ENCODE measurements at places on chromosomes 4 and X.

GRCh38 chr4:82957045-82957444 lies 53.6 kb downstream of the LIN54 start:
- no peak for DNase-seq

DNA sequence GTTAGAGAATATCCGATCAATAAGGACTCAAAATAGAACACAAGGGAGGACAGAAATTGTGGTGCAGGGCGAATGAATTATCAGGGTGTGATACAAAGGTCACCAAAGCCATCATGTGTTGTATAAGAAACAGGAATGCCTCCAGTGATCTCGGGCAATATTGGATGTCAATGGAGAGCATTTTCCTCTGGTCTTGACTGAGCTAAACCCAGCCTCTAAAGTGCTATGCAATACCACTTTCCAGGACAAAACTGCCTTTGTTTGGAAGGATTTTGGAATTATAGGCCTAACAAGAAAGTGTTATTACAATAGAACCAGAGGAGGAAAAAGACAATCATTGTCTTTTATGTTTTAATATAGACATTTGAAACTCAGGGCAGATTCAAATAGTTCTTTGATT lies 281.7 kb downstream of the CHM start:
- no peak for DNase-seq

- no peak for DNase-seq
Observed at GRCh38 chr4:76969495-76969894, 19.9 kb downstream of the SEPTIN11 start.

DNA sequence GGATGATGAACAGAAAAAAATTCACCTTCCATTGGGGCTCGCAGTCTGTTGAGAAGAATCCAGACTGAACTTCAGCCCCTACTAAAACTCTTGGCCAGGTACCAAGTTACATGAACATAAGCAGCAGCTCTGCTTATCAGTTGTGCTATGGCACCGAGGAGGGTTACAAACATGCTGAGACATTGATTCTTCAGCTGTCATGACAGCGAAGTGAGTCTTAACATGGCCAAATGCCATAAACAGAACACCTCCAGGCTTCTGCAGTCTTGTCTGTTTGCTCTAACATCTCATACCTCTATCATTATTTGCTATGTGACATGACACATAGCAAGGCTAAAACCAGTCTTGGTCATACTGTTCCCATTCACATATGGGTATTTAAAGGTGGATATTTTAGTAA lies 521.5 kb downstream of the GRID2 start:
- DNase-seq: no peak

DNA sequence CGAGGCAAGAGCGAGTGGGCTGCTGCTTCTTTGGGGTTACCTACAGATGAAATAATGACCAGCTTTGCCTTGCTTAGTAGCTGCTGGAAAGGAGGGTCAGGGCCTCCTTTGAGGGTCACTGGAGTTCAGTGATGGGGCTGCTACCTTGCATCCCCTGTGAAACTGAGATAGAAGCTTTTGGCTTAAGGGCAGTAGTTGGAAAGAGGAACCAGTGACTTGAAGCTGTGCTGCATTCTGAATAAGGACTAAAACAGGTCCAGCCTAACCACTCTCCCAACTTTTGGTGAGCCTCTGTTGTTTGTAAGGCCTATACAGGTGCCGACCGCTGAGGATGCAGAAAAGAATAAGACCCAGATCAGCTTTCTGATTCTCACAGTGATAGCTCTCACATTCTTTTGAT lies 41.2 kb downstream of the RASL11B start:
- DNase-seq: no peak

- no peak for DNase-seq
Observed at GRCh38 chr4:42149004-42149403, 3.5 kb downstream of the BEND4 start.

DNA sequence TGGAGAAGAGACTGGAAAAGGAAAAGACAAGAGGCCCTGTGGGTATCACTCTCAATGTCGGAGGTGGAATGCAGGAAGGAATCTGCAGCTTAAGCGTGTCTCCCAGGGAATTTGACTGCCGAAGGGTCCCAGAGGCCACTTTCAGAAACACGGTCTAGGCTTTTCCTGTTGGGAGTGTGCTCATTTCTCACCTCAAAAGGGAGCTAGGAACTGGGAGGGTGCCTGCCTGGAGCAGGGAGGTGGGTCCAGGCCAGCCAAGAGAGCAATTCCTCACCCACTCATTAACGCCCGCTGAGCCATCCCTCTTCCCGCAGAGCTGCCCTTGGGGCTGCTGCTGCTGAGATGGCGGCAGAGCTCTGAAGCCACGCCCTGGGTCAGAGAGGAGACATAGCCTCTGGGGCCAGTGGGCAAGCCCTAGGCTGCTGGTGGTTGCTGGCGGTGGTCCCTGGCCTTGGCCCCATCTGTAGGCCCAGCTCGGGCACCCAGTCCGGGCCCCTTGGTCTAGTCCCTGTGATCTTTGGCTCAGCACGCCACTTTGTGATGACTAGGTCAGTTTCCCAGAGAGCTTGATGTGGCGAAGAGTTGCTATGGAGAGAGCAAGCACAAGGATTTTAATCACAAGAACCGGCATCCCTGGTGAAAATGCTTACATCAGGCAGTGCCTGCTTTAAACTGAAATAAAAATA lies 4.1 kb downstream of the ZNF185 start:
- no peak for DNase-seq

GRCh38 chrX:26442340-26442739 lies 226.4 kb downstream of the MAGEB5 start:
- DNase-seq: no peak

DNA sequence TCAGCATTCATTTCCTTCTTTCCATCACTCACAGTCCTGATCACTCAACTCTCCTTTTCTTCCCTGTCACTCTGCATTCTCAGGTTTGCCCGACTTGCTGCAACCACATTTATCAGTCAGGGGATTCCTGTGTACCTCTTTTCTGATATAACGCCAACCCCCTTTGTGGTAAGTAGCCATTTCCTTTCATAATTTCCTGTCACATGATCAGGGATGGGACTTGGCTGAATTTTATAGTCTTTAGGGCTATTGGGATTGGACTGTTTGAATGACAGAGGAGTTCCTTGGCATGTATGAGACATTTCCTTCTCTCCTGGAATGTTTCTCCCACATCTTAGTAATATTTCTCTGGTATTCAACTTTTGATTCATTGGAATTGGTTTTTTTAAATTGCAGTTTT lies 11.0 kb downstream of the PGM2 start:
- DNase-seq: no peak

DNA sequence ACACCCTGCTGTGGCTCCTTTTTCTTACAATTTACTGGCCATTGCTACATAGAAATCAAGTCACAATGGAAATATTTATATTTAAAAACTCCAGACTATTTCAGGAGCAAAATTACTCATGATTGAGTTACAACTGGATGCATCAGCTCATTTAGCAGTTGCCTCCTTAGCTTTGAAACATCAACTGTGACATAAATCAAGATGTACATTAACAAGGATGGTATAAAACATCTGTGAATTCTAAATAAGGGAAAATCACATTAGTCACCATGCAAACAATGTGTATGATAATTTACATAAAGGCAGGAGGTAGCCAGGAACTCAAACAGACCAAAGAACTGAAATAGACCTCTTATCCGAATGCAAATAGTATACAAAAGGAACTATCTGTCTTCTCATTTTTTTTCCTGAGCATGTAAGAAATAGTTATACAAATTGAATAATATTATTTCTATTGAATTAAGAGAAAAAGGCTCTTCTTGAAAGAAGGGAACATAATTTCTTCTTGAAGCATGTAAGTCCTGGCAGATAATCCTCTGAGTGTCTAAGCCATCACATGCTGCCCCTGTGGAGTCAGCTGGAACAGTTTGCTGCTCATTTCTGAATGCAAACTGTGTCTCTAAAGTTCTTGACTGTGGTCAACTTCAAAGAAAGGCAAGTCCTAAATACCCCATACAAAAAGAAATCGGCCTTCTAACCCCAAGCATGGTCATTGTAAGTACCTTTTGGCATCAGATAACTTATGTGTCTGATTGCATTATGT lies 151.2 kb downstream of the NAA11 start:
- no peak for DNase-seq

- no peak for DNase-seq
Observed at GRCh38 chr4:179719766-179720450, 2277.7 kb upstream of the AGA start.

- DNase-seq: no peak
Observed at GRCh38 chr4:119238068-119238722, 25.7 kb downstream of the USP53 start.

DNA sequence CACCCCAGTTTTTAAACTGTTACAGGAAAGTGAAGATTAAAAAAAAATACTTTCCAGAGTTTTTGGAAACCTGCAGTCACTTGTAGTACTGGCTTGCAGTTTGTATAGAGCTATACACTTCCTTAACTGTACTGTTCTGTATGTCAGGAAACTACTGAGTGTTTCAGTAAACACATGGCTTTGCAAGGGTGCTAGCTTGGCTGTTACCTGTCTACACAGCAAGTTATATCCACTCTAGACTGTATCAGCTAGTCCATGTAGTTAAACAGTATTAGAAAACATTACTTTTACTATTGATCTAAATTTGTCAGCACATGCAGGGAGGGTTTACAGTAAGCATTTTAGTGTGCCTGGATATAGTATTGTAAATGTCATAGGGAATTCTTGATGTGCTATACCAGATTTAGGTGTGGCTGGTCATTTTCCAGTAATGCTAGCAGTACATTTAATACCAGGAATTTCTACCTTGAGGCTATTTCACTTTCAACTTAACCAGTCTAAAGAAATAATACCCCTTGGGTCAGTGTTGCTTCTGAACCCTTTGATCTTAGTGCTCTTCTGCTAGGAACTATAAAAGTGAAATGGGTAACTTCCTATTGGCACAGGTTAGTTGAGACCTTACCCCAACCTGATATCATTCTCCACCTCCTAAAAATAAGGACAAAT lies 192.3 kb upstream of the ANKRD50 start:
- no peak for DNase-seq

- DNase-seq: no peak
Observed at GRCh38 chrX:150162141-150162540, 201.0 kb upstream of the MAMLD1 start.

DNA sequence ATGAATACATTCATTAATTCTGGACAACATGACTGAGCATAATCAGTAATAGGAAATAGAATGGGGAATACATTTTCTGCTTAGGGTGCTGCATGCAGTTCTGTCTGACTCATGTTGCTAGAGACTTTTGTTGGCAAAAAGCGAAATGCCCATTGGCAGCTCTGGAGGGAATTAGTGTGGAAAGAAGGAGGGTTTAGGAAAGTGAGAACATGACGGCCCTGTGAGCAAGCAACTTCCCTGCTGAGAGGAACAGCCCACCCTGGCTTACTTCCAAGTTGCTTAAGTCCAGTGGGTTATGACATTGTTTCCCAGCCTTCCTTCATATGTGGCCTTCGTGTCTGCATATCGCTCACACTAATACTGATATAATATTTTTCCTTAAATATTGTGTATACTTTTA lies 13.8 kb downstream of the MAD2L1 start:
- no peak for DNase-seq

DNA sequence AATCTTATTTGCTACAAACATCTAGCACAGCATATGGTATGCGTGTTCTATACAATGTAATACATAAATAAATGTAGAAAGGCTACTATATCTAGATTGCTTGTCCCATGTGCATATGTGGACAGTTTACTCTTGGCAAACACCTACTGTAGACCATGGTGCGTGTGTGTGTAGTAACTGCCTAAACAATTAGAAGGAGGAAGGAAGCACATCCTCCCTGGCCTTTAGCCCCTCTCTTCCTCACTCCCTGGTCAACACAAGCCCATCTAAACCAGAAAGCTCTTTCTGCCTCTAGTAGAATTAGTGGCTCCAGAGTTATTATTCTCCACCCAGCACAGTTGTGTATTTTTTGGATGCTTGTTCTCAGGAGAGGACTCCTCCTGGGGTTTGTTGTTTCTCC lies 73.9 kb downstream of the KDR start:
- DNase-seq: no peak

DNA sequence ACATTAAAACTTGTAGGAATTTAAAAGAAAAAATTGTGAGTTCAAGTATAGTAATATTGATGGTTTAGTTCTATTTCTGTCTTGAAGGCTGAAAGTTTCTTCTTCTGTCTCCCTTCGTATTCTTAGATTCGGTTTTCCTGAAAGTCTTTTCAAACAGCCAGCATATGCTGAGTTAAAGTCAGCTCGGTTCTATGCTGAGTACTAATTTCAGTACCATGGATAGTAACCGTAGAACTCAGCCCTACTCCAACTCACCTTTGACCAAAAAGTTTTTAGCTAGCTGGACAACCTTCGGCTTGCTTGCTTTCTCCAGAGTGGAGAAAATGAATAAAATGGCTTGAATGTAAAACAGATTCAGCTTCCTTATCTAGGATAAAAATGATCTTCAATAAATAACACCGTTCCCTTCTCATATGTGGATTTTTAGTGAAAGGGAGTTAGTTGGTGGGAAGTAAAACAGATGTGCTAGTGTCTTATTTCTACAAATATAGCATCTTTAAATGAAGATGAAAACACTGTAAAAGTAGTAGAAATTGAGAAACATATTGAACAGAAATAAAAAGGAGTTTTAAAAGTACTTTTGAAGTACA lies 5.2 kb downstream of the POU4F2 start:
- no peak for DNase-seq

GRCh38 chr4:111883557-111883999 lies 261.7 kb upstream of the FAM241A start:
- no peak for DNase-seq

DNA sequence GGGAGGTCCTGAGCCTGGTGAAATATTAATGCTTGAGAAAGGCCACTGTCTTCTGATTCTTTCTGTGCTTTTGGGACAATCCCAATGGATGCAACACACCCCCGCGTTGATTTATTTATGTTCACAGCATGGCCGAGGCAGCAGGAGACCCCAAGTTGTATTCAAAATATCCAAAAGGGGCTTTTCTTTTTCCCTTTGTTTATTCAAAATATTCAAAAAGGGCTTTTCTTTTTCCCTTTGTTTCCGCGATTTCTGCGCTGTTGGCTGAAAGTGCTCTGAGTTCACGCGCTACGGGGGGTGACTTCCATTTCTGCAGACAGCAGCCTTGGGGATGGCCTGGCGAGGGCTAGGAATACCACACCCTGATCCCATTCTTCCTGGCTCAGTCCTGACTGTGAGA lies 59.5 kb upstream of the PPP2R3B start:
- no peak for DNase-seq

- DNase-seq: no peak
Observed at GRCh38 chr4:40197879-40198689, 1.3 kb downstream of the RHOH start.

DNA sequence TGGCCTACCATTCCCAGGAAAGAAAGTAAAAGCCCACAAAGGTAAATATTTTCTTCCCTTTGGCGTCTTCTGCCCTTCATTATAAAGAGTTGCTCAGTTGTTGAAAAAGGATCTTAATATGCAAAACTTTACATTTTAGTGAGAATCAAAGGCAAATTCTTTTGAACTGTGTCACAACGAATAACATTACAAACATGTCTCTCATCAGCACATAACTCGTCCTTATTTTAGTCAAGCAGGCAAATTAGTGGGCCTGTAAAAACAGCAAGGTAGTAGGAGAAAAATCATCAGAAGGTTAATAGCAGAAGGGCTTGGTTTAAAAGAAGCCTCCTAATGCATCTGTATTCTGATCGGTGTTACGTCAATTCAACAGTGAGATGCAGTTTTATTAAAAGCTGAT lies 647.3 kb upstream of the DIPK2B start:
- DNase-seq: no peak
